ENCODE measurements at places on chromosomes 1 and 21. TPM values are rescaled to one million over a fixed set of nuclear protein-coding genes. Genes with fewer than 3 reads are reported as not detected.

DNA sequence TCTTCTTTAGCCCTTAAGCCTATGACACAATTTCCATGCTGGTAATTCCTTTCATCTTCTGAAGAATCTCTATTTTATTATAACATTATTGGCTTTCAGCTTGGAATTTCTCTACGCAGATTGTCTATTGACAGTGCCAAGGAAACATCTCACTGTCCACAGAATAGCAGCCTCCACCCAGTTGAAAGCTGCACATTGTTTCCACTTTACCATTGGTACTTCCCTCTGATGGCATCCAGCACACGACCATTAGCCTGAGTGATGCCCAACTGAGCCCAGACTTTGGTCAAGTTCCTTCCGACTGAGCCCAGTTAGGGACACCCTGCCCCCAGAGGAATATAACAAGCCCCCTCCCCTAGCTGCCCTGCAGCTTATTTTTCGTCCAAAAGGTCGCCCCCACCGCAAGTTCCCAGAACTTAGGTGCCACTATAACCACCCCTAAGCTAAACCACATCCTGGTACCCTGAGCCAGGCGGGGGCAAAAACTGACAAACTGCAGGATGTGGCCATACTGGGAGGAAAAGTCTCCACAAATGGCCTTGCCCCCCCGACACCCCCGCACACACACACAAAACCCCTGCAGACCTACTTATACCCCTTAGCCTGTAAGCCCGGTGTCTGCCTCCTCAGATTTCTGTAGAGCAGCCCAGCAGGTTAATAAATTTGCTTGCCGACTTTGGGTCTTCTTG, 13.2 kb downstream of the GBP5 start:
- H3K27me3 ChIP-seq, result no peaks in the 10 kb centered on the region
- no peaks in the 10 kb centered on the region for H3K4me1 ChIP-seq
- H3K4me3 ChIP-seq, result no peak overlapping the region
- DNase-seq, result no peak
- H3K36me3 ChIP-seq, result no peaks in the 10 kb centered on the region

DNA sequence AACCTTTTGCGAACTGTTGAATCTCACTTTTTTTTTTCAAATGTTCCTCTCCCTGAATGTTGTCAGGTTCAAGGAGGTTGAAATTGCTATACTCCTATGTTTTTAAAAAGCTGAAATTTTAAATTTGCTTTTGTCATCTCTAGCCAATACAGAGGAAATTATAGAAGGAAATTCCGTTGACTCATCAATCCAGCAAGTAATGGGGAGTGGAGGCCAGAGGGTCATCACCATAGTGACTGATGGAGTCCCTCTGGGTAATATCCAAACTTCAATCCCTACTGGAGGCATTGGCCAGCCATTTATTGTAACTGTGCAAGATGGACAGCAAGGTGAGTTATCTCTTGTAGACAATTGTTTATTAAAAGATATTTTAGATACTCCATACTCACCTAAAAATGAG, 36.3 kb downstream of the GABPB2 start:
- H3K4me1 ChIP-seq, result no peaks in the 10 kb centered on the region
- H3K4me3 ChIP-seq, result no peak overlapping the region
- no peaks in the 10 kb centered on the region for H3K27me3 ChIP-seq
- DNase-seq, result no peak

DNA sequence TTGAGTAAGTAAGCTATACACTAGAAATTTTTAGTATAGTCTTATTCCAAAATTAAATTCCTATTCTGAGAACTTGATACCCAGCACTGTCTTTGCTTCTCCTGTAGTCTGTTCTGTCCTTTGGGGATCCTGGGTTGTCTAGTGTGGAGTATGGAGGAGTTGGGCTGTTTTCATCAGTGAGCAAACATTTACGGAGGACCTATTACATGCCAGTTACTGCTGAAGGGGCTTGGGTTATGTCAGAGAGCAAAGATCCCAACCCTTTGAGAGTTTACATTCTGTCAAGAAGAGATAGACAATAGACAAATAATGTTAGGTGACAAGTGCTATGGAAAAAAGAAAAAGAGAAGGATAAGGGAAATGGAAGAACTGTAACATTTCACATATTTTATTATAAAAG, 9.0 kb downstream of the TRAPPC10 start:
- no peak overlapping the region for H3K4me3 ChIP-seq
- no peak overlapping the region for H3K27ac ChIP-seq
- no peaks in the 10 kb centered on the region for H3K27me3 ChIP-seq
- H3K36me3 ChIP-seq, result no peaks in the 10 kb centered on the region
- no peak for DNase-seq
- H3K4me1 ChIP-seq, result no peaks in the 10 kb centered on the region

DNA sequence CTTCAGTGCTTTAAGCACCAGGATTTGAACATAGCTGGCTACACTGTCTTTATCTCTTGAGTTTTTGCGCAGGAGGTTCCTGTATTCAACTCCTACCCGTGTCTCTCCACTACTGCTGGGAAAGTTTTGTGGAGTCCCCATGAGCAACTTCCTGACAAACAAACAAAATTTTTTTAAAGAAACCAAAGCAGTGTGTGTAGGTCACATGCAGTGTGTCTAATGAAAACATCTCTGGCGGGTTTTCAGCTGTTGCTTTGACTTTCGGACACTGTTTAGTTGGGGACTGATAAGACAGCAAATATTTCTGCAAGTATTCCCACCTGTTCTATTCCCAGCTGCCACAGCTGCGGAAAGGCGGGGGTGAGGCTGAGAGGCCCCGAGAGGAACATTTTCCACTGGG, 2.0 kb downstream of the PSEN2 start:
- no peak for DNase-seq
- no peak overlapping the region for H3K27ac ChIP-seq
- H3K4me1 ChIP-seq, result no peaks in the 10 kb centered on the region
- no peaks in the 10 kb centered on the region for H3K36me3 ChIP-seq

- no peak overlapping the region for H3K4me3 ChIP-seq
- H3K4me1 ChIP-seq, result no peaks in the 10 kb centered on the region
- peak; percentile 79 for DNase-seq
Measured at GRCh38 chr21:45309069-45309986, 21.6 kb upstream of the POFUT2 start.

- no peaks in the 10 kb centered on the region for H3K27me3 ChIP-seq
- DNase-seq, result no peak
- H3K27ac ChIP-seq, result peak overlapping the region; percentile 99
- H3K4me3 ChIP-seq, result no peak overlapping the region
Measured at GRCh38 chr1:27139980-27140379, 14.9 kb downstream of the SLC9A1 start.

Gene CFHR2
- total RNA-seq, result not detected

DNA sequence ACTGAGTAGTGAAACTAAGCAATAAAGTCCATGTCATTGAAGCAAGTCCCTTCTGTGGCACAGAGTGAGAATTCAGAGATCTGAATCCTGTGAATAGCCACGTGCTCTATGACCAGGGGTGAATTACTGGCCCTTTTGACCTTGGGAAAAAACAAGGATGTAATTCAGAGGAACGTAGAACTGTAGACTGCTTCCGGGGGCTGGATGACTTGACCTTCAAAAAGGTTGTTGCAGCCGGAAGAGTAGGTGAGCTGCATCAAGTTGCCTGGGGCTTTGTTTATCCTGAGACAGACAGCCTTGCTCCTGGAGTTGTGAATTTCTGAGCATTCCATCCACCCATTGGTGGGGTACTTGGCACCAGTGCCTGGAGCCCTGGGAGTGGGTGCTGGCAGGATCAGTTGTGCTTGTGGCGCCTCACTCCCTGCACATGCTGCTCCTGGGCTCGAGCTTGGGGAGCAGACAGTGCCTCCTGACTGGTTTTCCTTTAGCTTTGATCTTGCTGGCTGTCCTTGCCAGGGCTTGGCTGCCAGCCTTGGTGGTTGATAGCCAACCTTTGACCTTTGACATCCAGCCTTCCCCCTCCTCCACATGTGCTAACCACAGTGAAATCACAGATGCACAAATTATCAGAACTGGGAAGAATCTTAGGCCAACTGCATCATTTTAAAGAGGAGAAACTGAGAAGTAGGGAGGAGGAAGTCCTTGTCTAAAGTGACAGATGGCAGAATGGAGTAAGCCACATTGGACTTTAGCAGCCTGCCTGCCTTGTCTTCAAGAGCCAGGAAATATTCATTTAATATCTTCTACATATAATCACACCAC, 16.2 kb upstream of the MYOG start:
- no peak overlapping the region for H3K4me3 ChIP-seq
- H3K27me3 ChIP-seq, result no peaks in the 10 kb centered on the region
- no peak for DNase-seq
- peaks cover 4% of the 10 kb centered on the region for H3K4me1 ChIP-seq
- no peak overlapping the region for H3K27ac ChIP-seq
- H3K36me3 ChIP-seq, result no peaks in the 10 kb centered on the region

DNA sequence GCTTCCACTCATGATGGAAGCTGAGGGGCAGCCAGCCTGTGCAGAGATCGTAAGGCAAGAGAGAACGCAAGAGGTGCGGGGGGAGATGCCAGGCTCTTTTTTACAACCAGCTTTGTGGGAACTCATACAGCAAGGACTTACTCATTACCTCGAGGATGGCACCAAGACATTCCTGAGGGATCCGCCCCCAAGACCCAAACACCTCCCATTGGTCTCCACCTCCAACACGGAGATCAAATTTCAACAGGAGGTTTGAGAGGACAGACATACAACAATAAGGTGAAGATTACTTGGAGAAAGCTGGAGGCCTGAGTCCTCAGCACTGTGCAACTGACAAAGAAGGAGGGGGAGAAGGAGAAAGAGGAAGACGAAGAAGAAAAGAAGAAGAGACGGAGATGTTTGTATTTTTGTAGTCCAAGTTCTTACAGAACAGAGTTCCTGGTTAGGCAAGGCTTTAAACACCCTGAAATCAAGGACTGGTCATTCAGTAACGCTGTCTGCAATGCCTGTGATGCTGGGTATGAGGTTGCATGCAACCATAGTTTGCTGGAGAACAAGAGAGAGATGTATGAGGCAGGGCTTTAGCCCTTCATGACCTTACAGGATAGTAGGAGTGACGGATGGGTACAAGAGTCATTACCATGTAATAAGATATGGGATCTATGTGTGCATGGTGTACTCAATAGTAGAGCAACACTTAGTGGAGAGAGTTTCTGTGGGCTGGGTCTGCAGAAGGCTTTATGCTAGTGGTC, 19.7 kb upstream of the GALNT2 start:
- H3K4me1 ChIP-seq, result no peaks in the 10 kb centered on the region
- no peak overlapping the region for H3K4me3 ChIP-seq
- H3K36me3 ChIP-seq, result no peaks in the 10 kb centered on the region
- no peak overlapping the region for H3K27ac ChIP-seq

DNA sequence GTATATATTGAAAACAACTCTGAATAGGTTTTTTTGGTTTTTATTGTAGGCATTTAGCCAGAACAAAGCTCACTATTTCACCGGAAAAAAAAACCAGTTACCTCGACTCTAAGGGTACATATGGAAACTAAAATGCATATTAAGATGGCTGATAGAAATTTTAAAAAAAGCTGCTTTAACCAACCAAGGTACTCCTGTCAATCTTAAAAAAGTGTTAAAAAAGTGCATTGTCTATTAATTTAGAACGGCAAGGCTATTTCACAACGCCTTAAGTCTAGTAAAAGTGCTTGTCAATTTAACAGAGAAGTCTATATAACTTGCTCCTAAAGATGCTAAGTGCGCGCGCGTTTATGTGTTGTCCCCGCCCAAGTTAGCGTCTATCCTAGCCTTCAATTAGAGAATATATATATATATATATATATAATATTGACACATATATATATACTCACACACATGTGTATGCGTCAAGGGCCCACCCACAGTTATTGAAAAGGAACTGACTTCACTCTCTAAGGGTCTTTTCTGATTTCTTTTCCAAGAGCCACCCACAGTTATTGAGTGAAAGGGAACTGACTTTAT, 934 bp downstream of the ASPM start:
- peaks cover 44% of the 10 kb centered on the region for H3K4me1 ChIP-seq
- H3K27ac ChIP-seq, result peak overlapping the region; percentile 74
- no peaks in the 10 kb centered on the region for H3K27me3 ChIP-seq
- peaks cover 28% of the 10 kb centered on the region for H3K36me3 ChIP-seq
- peak overlapping the region; percentile 87 for H3K4me3 ChIP-seq
- peak; percentile 69 for DNase-seq

DNA sequence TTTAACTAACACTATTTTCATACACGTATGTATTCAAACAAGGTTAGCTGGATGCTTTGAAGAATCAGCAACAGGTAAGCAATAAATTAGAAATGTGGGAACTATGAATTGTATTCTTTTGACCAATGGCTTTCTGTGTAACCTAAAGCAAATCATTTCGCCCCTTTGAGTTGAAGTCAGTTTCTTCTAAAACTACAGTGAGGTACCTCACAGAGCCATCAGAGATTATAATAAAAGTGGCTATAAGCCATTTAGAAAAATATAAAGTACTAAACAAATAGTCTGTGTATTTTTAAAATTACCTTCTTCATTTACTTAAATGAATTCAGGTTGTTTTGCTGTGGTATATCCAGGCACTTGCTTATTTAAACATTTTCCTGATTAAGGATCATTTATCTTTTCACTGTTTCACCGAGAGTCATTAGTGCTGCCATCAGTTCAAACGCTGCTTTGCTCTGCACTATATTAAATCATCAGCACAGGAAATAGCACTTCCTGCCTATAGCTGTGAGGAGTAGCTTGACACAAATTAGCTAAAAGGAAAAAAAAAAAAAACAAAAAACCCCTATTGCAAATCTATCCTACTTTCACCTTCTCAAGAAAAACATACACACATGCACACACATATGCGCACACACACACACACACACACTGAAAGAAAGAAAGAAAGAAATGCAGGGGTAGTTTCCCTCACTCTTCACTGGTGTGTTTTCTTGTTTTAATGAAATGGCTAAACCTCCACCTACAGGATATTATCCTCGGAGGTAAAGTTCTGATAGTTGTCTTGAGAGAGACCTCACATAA, 39.8 kb upstream of the C1orf105 start:
- no peak overlapping the region for H3K4me3 ChIP-seq
- no peak overlapping the region for H3K27ac ChIP-seq
- no peak for DNase-seq
- no peaks in the 10 kb centered on the region for H3K27me3 ChIP-seq

- H3K27ac ChIP-seq, result no peak overlapping the region
- DNase-seq, result peak; percentile 75
- H3K27me3 ChIP-seq, result no peaks in the 10 kb centered on the region
- peaks cover 20% of the 10 kb centered on the region for H3K4me1 ChIP-seq
Measured at GRCh38 chr21:44304877-44305293, 5.0 kb downstream of the PFKL start.

- peaks cover 7% of the 10 kb centered on the region for H3K4me1 ChIP-seq
- H3K36me3 ChIP-seq, result no peaks in the 10 kb centered on the region
- no peak overlapping the region for H3K4me3 ChIP-seq
- H3K27ac ChIP-seq, result no peak overlapping the region
- no peak for DNase-seq
Measured at GRCh38 chr1:33842348-33842747, 21.5 kb upstream of the HMGB4 start.

- H3K27me3 ChIP-seq, result no peaks in the 10 kb centered on the region
- H3K36me3 ChIP-seq, result peaks cover 10% of the 10 kb centered on the region
- H3K4me3 ChIP-seq, result peak within 1 kb of the TSS; percentile 99
- peak; percentile 85 for DNase-seq
- peaks cover 53% of the 10 kb centered on the region for H3K4me1 ChIP-seq
Measured at GRCh38 chr21:33229784-33230544, at the start of gene IFNAR2. Gene IFNAR2, plus strand, starts transcription at chr21:33229938. Its CDS starts 11,985 bp downstream, at chr21:33241923.

- no peaks in the 10 kb centered on the region for H3K4me1 ChIP-seq
- no peak for DNase-seq
- no peak overlapping the region for H3K4me3 ChIP-seq
- H3K36me3 ChIP-seq, result no peaks in the 10 kb centered on the region
- H3K27ac ChIP-seq, result no peak overlapping the region
Measured at GRCh38 chr1:97693601-97694000, 227.2 kb downstream of the DPYD start.

Gene PRAMEF13
- not detected for total RNA-seq

All from Karpas-422 (cell line).